ENCODE measurements at places on chromosomes 5 and 9.

- no peak for DNase-seq
These were observed 67.5 kb downstream of the C7 start for GRCh38 chr5:40976836-40977235.

- no peak for DNase-seq
These were observed 34.8 kb downstream of the ITGA2 start for GRCh38 chr5:53023969-53024368.

DNA sequence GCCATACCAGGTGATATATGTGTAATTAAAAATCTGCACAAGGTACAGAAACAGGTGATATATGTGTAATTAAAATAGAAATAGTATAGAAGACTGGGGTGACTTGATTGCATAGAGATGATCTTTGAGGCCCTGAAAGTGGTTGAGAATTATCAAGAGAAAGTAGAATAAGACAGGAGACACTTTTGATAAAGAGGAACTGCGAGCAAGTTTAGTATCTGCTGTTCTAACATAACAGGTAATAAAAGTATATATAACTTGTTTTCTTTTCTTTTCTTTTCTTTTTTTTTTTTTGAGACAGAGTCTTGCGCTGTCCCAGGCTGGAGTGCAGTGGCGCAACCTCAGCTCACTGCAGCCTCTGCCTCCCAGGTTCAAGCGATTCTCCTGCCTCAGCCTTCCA, 5.4 kb downstream of the SNX2 start:
- DNase-seq: no peak

GRCh38 chr9:117744856-117745389, 40.7 kb downstream of the TLR4 start:
- no peak for DNase-seq

DNA sequence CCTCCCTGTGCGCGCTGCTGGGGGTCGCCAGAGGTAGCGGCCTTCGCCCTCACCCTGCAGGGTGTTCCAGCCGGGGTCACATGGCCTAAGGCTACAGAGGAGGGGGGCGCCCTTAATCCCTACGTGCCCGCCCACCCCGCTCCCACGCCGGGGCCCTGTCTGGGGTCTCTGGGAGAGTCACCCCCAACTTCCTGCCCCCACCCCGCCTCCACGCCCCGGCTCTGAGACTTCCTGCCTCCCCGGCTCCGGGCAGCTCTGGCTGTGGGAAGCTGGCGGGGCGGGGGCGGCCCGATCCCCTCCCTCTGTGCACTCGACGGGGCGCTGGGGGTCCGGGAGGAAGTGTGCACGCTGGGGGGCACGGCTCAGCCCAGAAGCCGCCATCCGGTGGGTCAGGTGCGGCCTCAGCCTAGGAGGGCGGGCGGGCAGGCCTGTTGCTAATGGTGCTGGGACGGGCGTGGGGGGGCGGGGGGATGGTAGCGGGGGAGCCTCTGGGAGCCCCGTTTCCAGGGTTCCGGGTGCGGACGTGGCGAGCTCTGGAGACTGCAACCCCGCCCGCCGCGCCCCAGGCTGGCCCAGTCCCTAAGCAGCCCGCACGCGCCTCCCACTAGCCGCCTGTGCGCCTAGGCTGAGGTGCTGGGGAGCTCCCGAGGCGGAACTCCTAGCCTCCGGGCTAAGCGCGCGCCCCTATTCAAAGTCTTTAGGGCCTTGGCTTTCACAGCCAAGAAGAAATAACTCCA, 61.6 kb downstream of the CXXC5 start:
- no peak for DNase-seq

DNA sequence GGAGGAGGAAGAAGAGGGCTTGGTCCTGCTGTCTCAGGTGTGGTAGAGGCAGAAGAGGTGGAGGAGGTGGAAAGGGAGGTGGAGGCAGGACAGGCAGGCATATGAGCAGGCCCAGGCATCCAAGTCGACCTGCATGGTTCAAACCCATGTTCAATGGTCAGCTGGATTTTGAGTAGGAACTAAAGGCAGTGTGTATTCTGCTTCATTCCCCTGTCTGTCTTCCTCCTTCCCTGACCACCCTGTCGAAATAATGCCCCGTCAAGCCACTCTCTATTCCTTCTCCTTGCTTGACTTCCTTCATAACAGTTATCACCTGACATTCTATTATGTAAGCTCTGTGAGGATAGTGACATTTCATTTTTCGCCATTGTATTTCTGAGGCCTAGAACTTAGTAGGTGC, 34.8 kb downstream of the ATP6V0E1 start:
- no peak for DNase-seq

- no peak for DNase-seq
These were observed 18.0 kb upstream of the JADE2 start for GRCh38 chr5:134507452-134507851.

DNA sequence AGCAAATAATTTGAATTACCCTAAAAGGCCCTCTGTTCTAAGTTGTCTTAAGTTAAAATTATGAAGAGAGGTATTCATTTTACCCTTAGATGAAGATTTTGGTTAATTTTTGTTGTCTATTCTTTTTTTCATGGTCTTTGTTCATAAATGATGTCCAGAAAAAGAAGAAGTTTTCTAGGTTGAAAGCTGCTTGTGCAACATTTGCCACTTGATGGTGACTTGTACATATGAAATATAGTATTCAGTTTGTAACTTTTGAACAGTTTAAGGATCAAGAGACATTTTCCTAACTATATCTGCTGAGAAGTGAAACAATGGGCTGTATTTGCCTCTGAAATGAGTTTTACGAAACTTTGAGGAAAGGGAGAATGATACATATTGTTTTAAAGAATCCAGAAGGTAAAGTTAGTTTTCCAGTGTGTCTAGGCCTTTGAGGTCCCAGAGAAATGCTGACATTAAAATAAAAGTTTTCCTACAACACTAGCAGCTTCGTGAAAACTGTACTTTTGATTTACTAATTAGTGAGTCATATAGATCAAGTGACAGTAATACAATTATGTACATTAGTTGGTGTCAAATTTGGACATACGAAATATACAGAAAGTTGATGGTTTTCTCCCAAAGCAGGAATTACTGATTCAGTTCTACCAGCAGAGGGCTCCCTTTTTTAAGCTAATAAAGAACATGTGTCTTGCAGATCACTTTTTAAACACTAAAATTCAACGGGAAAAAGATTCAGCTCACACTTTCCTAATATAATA, 70.5 kb downstream of the PIK3R1 start:
- DNase-seq: no peak

DNA sequence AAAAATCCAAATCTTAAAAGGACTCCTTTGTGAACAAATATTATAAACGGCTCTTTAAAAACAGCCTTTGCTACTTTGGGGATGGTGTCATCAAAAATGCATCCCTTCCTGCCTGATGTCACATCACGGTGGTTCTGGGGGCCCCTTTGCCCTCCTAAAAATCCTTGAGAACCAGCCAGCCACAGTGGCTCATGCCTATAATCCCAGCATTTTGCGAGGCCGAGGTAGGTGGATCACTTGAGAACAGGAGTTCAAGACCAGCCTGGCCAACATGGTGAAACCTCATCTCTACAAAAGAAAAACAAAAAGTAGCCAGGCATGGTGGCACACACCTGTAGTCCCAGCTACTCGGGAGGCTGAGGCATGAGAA, 43.9 kb downstream of the FNBP1 start:
- no peak for DNase-seq

Data from activated T-cell treated with anti-CD3 and anti-CD28 coated beads for 4 hours (primary cell).